NCI-H1436 (cell line): ENCODE measurements at places on chromosomes 3 and 15.

GRCh38 chr3:11240496-11240895 is 31.7 kb upstream of the ATG7 start:
- DNase-seq = no peak

GRCh38 chr3:99700631-99701268 is 62.4 kb downstream of the COL8A1 start:
- DNase-seq = no peak

GRCh38 chr3:89467898-89468363 is 360.5 kb downstream of the EPHA3 start:
- DNase-seq = no peak

DNA sequence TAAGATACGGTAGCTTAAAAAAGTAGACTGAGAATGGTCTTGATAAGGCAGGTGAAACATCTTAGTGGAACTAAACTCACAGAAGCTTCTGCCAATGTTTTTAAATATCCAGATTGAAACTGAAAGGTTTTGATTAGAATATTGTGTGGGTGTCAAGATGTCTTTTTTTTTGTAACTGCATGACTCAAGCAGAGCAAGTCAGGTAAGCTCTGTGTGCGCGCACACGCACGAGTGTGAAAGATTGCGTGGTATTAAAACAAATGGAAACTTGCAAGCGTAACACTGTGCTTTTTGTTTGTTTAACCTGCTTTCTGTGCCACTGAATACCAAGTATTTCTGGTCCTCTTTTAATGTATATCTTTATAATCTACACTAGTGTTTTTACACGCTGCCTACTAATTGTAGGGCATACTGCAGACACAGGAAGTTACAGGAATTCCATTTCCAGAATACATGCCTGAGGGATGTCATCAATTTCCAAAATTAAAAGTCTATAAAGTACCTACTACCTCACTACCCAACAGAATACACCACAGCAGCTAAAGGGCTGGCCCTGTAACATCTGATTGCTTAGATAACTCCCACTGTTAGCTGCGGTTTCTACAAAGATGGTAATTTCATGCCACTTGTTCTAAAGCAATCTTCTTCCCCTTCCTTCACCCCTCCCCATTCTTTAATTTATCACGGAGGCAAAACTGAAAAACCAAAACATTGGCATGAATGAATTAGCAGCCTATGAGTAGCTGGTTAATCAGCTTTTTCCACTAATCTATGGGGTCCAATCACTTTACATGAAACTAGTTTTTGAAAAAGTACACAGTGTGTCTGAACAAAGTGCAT is 472.8 kb downstream of the SHQ1 start:
- DNase-seq = no peak

DNA sequence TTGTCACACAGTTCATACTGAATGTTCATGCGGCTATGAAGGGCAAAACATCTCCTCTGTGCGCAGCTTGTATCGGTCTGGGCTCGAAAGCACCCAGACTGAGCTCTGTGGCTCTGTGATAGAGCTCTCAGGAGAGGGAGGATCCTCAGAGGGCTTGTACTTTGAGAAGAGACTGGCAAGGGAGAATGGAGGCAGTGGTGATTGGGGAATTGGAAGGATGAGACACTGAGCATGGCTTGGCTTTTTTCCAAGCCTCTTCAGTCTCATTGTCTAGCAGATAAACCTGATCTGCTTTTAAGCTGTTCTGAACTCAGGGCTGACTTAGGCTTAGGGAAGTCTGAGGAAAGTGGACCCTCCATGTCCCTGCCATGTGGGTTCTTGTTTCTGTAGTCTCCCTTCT is 43.0 kb downstream of the RAD54L2 start:
- no peak for DNase-seq

- no peak for DNase-seq
Measured at GRCh38 chr3:87771337-87772192, 287.2 kb downstream of the CGGBP1 start.

DNA sequence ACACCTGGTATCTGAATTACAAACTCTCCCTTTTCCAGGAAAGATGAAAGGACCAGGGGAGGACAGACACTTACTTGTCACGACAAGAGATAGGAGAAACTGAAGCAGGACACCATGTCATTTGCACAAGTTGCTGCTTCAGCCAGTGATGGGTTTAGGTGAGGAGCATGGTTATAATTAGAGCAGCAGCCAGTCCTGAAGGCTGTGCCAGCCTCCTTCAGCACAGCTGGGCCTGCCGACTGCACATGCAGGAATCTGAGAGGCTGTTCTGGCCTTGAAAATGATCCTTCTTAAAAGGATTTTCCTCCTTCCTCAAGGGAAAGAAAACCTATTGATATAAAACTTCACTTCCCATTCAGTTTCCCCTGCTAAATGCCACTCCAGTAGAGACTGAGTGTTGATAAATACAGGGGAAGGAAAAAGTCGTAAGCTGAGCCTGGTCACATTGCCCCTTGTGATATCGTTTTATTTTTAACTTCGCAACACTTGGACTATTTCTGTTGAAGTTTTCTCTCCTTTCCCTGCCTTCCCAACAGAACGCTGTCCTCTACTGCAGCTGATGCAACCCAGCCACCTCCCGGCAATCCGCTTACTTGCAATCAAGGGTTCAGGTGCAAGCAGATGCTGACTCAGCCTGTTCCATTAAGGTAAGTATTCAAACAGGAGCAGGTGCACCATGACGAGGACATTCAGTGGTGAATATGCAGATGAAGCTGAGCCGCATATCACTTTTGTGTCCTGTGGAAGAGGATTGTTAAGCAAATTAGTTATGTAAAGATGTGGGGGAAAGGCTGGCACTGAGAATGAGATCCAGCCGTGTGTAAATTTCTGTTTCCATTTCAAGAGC is at the start of gene FBXO40:
FBXO40 (plus strand) TSS at position 524 of the 847 bp plus-strand sequence. CDS start 27,197 bp downstream, outside the sequence.
- DNase-seq = peak; percentile 92

- no peak for DNase-seq
Measured at GRCh38 chr3:141312354-141313092, 55.8 kb upstream of the ZBTB38 start.

DNA sequence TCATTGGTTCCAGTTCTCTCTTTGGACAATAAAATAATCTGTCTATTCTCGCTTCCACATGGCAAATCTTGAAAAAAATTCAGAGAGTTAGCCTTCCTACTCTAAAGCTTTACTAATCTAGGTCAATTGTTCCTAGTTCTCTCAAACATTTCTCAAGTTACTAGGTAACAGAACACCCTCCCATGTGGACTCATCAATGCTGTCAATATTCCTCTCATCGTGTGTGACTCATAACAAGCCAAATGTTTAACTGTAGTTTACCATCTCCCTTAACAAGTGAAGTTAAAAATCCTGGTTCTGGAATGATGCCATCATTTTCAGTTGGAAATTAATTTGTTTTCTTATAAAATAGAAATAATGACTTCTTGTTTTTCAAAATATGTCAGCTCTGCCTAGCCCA is 438.6 kb downstream of the ROBO1 start:
- DNase-seq = no peak

DNA sequence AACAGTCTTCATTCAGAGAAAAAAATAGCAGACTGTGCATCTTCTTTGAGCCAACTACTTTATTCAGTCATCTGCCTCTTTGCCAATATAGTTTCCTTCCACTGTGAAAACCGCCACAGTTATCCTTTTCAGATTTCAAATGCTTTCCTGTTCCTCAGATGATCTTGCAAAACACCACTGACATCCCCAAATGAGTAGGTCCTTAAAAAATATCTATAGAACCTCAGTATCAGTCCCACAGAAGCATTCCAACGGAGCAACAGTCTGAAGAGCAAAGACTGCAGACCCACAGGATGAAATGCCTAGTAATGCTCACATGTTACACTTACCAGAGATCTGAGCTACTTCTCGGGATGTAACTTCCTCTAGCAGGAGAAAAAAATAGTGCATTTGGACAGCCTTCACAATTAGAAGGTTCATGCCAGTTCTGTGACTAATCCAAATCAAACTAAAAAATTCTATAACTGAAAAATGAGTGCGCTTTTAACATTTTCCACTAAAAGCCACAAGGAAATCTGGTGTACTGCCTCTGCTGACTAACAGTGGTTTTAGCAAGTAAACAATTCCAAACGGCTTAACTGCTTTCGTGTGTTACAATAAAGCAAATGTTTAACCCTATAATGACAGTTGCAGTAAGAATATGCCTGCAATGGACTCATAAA is at the start of gene ANKRD28:
ANKRD28 (minus strand) TSS at position 338 of the 662 bp plus-strand sequence. CDS start 1,458 bp downstream, outside the sequence.
- no peak for DNase-seq

DNA sequence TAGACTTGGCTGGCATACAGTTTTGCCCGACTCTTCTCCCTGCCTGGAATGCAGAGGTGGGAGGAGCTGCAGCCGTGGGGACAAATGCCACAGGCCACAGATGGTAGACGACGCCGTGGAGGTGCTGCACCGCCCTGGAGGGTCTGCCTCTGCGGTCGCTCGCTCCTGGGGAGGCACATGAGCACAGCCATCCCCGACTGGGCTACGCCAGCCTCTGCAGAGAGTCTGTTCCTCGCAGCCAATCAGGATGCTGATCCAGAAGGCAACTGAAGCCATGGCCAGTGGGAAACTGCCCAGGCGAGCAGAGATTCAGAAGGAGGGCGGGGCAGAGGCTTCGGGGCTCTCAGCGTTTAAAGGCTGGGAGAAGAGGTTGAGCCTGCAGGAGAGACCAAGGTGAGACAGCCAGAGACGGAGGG is 11.9 kb upstream of the LRRC15 start:
- DNase-seq = no peak

GRCh38 chr15:78629716-78630065 is 8.9 kb upstream of the CHRNA3 start:
- no peak for DNase-seq

- DNase-seq = no peak
Measured at GRCh38 chr15:101000271-101000681, 81.1 kb downstream of the LRRK1 start.

DNA sequence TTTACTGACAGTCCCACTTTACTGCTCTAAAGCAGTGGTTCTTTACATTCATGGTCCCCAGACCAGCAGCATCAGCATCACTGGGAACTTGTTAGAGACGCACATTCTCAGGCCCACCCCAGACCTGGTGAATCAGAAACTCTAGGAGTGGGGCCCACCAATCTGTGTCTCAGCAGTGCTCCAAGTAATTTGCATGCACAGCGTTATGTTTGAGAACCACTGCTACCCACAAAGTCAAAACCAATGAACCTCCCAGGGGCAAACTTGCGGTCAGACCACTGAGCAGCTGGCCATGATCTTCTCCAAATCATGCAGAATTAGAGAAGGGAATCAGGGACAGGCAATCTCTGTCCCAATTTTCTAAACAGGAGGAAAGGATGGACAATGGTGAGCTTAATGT is 58.5 kb downstream of the ST8SIA2 start:
- DNase-seq = no peak

GRCh38 chr3:117536006-117536405 is 826.4 kb downstream of the TUSC7 start:
- no peak for DNase-seq

DNA sequence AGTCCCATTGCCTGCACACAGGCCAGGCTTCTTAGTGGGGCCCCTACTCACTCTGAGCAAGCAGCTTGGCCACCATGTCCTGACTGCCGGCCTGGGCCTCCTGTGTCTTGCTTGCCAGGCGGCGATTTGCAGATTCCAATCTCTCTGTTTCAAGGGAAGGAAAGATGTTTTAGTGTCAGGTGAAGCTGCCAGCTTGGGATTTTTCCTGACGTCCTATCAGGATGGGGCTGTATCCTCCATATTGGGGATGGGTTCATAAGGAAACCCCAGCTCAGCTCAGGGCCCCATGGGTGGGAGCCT is 8.5 kb downstream of the AMOTL2 start:
- DNase-seq = no peak

GRCh38 chr15:42144841-42145375 is 11.5 kb downstream of the PLA2G4F start:
- no peak for DNase-seq

DNA sequence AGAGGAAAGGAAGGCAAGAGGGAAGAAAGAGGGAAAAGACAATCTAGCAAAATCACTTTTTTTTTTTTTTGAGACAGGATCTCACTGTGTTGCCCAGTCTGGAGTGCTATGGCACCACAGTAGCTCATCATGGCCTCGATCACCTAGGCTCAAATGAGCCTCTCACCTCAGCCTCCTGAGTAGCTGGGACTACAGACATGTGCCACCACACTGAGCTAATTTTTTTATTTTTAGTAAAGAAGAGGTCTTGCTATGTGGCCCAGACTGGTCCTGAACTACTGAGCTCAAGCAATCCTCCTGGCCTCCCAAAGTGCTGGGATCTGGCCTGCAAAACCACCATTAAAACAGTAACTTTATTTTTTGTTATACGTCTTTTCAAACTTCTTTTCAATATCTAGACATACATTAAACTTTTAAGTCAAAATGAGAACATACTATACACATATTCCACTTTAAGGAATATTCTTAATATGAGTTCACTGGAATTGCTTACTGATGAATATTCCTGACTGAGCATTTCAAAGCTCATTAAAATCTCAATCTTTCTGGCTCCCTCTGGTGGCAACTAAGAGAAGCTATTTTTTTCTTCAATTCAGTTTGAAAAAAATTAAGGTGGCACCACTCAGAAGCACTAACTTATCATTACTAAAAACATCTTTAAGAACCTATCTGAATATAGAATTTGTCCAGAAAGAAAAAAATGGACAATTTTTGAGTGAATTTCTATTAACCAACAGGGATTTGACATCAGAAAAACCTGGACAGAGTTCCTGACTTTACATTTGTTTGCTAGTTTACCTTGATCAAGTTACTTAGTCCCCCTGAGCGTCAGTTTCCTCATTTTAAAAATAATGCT is 40.9 kb downstream of the UACA start:
- DNase-seq = peak; percentile 13
